ENCODE measurements at places on chromosomes 6 and 20.

DNA sequence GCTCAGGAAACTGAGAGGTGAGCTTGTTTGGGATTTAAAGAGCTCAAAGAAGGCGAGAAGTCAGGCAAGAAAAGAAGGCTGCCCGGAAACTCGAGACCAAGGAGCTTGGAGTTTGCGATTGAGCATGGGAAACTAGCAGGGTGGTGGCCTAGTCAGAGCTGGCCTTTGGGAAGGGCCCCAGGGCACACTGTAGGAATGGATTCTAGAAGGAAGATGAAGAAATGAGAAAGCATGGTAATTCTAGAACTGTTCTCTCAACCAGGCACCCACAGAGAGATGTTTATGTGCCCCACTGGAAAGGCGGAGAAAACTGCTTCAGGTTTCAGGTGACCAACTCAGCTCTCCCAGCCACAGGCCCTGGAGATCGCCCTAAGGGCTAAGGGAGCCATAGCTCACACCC is 126.2 kb downstream of the FOXO3 start:
- no peak for DNase-seq

DNA sequence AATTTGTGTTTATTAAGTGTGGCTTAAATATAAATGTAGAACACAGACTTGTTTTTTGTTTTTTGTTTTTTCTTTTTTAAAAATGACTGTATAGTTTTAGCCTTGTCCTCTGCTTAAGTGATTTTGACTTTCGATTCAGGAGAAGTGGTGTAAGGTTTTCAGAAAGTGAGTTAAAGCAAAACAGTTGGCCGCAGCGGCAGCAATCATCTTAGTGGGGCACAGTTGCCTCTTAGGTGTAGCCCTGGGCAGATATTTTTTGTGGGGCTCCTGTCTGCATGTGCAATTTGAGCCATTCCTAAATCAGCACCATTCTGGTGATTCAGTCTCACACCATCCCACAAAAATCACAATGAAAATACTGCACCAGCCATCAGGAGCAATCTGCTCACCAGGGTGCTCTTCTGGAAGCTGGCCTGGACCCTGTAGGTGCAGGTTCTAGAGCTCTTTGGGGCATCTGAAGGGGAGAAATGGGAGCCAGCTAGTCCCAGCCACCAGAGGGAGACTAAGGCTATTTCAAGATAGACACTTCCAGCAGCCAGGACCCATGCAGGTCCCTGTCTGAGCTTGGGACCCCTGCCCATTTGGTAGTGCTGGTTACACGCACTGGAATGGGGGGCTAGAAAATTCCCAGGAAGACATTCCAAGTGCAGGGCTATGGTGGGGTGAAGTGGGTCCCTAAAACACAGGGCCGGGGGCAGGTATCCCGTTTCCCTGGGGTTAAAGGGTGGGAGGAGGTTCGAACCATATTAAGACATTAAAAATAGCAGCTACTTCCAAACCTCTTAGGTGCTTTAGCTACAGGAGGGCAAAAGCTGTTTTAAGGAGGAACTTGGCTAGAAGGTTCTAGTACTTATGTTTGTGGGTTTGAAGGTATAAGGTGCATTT is 156.6 kb downstream of the NFATC2 start:
- no peak for DNase-seq

GRCh38 chr6:112618849-112619248 is 271.7 kb downstream of the RFPL4B start:
- no peak for DNase-seq

GRCh38 chr6:45830441-45831139 is 185.1 kb downstream of the CLIC5 start:
- DNase-seq: no peak

- DNase-seq: no peak
Measured at GRCh38 chr6:110781522-110782214, 33.6 kb downstream of the CDK19 start.

DNA sequence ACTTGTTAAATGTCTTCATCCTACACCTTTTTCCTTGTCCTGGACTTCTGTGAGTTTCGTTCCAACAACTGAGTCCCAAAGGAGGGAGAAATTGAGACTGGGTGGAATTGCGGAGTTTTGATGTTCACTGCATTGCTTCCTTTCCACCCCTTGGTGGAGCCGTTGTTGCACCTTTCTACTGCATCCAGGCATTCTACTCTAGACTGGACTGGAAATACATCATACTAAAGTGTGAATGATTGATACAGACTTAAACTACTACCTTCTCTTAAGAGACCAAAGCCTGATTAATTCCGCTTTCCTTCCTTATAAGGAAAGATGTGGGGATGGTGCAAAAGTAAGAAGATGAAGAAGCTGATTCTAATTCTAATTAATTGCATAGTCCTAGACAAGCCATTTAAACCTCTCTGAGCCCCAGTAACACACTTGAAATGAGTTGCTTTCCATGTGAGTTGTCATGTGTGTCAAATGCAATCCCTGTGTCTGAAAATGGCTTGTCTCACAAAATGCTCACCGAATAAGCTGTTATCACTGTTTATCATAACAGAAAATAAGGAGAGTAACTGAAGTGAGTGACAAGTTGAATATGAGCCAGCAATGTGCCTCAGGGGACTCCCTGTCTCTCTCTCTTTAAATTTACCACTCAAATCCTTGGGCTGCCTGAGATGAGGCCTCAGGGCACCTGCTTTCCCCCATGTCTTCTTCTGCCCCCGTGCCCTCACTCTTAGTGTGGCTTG is 338.3 kb upstream of the CHD6 start:
- no peak for DNase-seq

DNA sequence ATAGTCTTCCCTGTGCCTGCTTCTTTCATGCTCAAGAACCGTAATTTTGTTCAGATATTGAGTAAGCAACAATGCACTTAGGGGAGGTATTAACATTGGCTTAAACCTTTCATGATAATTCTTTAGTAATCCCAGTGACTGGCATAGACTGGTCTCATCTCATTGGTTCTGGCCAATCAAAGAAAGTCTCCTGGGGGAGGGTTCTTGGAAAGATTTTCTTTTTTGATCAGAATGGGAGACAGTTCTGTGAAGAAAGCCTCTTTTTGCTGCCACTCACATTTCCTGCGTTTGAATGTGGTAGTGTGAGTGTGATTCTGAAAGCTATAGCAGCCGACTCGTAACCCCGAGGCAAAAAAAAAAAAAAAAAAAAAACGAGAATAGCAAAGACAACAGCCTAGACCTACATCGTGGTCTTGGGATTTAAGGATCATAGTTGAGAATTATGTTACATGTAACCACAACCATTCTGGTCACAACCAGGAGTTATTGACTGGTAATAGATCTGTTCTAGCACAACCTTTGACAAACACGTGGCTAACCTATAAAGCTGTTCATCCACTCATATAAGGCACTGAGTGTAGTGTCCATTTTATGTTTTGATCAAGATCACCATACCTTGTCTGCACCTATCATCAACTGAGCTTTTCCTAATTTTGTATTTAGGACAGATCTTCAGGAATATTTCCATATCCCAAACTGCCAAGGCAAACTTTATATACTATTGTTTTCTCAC is 15.1 kb upstream of the TMEM217 start:
- DNase-seq: no peak

Data from stimulated activated CD8-positive, alpha-beta memory T cell treated with anti-CD3 and anti-CD28 coated beads, Interleukin-15, amount 100 ng/mL, for 4 hours (primary cell).